IPS DF 19.7 (cell line): ENCODE measurements at places on chromosomes 2 and 18.

DNA sequence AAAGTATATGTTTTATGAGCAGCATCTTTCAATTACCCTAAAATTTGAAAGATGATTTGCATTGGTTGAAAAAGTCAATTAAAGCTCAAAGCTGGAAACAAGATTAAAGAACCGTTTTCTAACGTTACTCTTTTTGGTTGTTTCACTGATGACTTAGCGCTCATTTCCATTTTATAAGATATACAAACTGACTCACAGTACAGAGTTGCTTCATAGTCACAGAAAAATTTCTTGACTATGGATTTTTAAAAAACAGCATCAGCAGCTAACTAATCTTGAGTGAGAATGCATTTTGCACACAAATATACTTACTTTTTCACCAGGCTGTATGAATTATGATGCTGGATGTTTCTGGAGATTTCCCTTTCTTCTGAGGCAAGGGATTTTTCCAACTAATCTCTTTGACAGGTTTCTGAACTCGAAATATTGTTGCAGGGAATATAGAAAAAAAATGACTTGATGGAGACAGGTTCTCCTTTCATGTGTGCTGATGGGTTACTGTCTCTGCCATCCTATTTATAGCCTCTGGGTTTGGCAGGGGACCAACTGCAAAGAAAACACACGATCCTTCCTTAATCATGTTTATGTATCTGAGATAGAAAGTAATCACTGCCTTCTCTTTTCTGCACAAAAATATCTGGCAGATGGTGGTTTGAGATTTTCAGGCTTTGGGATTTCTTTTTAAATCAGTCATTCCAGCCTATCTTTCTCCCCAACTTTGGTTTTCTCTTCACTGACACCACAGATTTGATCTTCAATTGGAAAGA is 129.4 kb upstream of the DAPL1 start:
- DNase-seq: no peak

DNA sequence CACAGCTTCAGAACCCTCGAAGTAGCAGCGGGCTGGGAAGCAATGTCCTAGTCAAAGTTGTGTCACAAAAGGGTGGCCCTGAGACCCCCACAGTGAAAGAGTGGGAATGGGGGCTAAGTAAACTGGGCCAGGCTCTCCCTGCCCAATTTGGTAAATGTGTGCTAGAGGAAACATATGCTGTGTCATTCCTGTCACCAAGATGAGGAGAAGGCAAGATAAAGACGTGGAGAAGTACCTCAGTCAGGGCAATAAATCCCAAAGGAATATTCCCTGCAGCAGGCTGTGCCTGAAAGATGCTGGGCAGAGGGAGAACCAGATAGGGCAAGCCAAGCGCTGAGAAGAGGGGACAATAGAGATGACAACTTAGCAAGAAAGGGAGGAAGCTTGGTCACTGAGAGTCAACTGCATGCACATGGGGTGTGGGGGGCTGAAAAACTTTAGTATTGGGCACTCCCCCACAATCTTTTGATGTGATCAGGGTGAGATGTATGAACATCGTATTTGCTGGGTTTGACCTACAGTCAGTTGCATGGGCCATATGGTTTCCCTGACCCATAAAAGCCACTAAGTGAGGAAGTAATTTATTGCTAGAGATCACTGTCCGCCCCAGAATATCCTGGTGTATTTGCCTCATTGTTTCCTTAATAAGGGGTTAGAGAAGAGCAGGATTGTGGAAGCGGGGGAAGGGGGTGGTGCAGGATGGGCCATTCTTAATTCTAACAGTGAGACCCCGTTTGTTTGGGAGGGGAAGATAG is 49.9 kb upstream of the CXCR4 start:
- no peak for DNase-seq

DNA sequence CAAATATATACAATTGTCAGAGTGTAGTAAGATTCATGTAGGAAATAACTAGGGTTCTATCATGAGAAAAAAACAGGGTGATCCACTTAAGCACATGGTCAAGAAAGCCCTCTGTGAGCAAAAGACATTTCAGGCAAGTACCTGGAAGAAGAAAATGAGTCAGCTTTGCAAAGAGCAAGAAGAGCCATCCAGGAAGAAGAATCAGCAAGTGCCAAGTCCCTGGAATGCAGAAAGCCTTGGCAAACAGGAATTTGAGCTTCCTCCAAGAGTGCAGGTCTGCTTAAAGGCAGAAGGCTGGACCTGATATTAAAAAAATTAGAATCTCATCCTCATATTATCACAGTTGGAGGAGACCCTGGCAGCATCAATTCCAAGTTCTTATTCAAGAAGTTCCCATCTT is 188.5 kb upstream of the CELF4 start:
- no peak for DNase-seq

DNA sequence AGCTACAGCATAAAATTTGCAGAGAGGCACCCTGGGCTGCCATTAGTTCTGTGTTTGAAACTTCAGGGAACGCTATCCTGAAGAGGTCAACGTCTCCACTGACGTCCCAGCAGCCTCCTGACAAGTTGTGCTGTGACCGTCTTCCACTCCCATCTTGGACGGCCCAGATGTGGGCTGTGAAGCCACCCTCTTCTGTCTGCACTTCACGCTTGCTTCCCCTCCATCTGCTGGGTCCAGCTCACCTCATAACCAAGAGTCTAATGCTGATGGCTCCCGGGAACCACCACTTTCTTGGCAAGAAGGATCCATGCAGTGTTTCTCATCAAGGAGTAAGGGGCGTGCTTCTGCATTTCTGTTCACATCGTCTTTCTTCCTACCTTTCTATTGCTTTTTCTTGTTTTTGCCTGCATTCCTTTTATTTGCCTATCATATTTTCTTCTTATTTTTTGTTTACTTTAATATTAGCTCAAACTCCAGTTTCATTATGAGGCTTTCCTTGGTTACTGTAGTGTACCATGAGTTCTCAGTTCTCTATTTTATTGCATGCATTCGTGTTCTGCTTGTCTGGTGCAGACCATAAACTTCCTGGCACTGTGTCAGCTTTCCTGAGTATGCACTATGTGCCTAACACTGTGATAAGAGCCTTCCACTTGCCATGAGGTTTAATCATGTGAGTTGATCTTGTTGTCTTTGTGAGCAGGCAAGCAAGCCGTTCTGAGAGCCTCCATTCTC is 631.8 kb upstream of the RAB6C start:
- DNase-seq: no peak

- DNase-seq: peak; percentile 38
Measured at GRCh38 chr2:174158003-174158402, 90.3 kb downstream of the OLA1 start.

DNA sequence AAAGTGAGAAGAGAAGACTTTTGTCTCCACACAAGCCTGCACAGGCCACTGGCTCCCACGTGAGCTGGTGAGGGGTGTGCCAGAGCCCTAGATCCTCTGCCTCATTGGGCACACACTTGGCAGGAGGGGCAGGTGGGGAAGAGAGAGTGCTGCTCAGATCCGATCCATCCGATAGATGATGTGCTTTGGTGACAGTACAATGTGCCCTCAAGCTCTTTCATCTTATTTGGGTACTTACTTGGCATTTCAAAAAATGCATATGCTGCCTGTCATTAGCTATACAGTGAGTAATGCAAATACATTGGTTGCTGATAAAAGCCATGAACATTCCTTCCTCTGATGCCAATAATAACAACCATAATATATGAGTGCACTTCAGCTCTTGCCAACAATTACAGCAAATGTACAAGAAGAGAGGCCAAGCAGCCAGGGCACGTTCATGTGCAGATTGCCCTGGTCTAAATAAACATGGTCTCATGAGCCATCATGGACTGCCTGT is 255.3 kb downstream of the VAPA start:
- no peak for DNase-seq

- DNase-seq: no peak
Measured at GRCh38 chr2:204436230-204436629, 109.0 kb upstream of the PARD3B start.

DNA sequence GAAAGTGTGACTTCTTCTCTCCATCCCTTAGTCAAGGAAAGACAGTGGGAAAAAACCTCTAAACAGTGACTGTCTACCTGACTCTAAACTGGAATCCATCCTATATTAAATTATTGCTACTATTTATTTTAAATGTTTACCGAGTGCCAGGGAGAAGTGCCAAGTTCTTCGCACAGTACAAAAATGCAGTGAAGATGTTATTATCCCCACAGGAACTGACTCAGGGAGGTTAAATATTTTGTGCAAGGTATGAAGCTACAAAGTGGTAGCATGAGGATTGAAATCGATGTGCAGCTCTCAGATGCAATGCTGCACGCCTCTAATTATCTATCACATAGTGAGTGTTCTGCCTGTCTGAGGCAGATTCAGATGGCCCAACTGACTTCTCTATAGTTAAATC is 91.1 kb downstream of the MEP1B start:
- DNase-seq: no peak

- DNase-seq: no peak
Measured at GRCh38 chr2:141641462-141641861, 489.4 kb downstream of the LRP1B start.

- DNase-seq: no peak
Measured at GRCh38 chr2:190947141-190947540, 66.5 kb downstream of the GLS start.

- no peak for DNase-seq
Measured at GRCh38 chr18:12258719-12259705, 4.9 kb downstream of the CIDEA start.

GRCh38 chr2:241410739-241411176 is 54.7 kb downstream of the FARP2 start:
- no peak for DNase-seq

DNA sequence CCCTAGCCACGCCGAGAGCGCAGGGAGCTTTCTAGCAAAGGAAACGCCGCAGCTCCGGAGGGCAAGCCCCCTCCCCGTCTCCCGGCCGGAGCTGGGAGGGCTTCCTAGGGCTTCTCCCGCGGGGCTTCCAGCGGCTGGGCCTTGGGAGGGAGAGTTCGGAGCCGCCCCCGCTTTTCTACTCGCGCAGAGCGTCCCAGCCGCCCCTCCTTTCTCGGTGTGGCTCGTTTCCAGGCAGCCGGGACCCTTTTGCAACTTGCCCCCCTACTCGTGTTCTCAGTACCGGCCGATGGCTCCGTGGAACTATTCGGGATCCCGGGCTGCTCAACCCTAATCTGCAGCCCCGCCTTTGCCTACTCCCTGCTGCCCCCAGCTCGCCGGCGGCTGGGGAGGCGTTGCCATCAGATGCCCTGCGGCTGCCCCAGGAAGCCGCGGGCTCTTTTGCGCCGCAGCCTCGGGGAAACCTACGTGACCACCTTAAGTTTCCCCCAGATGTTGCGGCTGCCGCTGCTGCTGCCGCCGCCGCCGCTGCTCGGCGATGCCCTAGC is 1.5 kb upstream of the NR4A2 start:
- DNase-seq: no peak

DNA sequence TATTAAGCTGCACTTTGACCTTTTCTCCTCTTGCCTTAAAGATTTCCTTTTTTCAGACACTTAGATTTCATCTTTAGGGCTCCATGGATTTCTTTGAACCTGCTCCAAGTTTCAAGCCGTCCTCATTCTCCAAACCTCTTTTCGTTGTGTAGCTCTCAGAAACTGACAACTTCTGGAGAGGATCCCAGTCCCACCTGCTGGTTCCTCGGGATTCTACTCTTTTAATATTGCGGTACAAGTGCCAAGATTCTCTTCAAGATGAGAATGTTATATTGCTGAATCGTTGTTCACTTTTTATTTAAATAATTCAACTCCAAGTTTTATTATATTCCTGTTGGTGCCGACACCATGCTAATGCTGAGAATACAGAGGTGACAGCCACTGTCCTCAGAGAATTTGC is 141.1 kb downstream of the CDH20 start:
- DNase-seq: no peak

DNA sequence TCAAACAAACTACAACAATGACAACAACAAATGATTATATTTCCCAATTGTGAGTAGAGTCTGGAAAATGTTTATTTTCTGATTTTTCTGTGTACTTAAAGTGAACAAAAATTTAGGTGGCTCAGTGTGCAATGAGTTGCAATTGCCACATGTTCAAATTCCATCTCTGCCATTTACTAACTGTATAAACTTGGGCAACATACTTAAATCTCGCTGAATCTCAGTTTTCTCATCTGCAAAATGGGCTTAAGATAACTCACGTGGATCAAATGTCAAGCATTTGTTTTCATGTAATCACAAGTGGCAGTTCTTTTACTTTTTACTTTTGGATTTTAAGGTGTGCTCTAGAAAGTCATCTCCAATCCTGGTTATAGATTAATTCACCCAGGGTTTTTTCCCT is 416.8 kb upstream of the HNRNPA3 start:
- no peak for DNase-seq

- no peak for DNase-seq
Measured at GRCh38 chr2:106068451-106068850, 125.7 kb downstream of the UXS1 start.

DNA sequence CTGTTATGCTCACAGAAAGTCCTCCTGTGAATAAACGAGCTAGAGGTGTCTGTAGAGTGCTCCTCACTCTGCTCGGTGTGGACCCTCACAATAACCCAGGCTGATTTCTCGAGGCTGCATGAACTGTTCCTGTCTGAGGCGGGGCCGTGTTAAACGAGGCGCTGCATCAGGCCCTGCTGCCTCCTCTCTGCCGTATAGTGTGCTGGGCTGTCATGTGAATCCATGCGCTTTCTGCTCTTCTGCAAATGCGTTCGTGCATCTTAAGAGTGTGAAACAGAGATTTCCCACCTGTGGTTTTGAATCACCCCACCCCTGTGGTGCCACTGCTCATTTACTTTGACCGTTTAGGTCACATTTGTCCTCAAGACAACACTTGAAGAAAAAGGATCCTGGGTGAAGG is 26.2 kb downstream of the TRAF3IP1 start:
- no peak for DNase-seq

GRCh38 chr2:218343591-218343990 is 13.1 kb upstream of the CATIP start:
- DNase-seq: no peak

GRCh38 chr2:26283606-26284005 is 38.9 kb downstream of the HADHB start:
- no peak for DNase-seq

- DNase-seq: no peak
Measured at GRCh38 chr2:186459009-186459408, 27.1 kb upstream of the ZC3H15 start.

DNA sequence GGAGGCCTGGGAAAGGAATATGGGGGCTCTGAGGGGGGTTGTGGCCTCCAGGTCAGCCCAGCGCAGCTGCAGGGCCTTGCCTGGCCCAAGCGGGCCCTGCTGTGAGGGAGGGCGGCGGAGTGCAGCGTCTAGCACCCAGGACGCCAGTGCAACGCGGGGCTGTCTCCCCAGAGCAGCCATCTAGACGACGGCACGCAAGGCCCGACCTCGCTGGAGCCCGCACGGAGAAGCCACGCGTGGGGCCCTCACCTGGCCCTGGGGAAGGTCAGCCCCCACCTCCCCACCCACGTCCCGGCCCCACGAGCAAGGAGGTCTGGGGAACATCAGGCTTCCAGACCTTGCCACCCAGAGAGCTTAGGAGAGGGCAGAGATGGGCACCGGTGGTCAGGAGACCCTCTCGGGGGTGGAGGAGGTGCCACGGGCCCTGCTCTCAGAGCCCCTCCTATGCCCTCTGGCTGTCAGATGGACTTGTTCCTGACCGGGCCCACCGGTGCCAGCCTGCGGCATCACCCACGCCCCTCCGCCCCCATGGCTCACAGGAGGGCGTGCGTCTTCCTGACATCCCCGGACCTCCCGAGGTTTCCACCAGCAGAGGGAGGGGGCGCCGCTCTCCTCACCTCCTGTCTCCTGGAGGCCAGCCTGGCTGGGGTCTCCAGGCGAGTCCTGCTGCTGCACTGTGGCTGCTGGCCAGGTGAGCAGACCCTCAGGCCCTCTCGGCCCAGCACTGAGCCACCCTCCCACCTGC is 17.0 kb downstream of the GPR35 start:
- DNase-seq: no peak

- no peak for DNase-seq
Measured at GRCh38 chr18:78976765-78977636, 2.6 kb upstream of the SALL3 start.

GRCh38 chr2:107337209-107337898 is 451.4 kb upstream of the ST6GAL2 start:
- DNase-seq: no peak
